ENCODE measurements at places on chromosomes 5 and 9.
A peak's percentile ranks its signal among the peaks of the same experiment; 100 is the strongest.

GRCh38 chr5:178466342-178466741 is 123.9 kb downstream of the COL23A1 start:
- DNase-seq, result no peak

DNA sequence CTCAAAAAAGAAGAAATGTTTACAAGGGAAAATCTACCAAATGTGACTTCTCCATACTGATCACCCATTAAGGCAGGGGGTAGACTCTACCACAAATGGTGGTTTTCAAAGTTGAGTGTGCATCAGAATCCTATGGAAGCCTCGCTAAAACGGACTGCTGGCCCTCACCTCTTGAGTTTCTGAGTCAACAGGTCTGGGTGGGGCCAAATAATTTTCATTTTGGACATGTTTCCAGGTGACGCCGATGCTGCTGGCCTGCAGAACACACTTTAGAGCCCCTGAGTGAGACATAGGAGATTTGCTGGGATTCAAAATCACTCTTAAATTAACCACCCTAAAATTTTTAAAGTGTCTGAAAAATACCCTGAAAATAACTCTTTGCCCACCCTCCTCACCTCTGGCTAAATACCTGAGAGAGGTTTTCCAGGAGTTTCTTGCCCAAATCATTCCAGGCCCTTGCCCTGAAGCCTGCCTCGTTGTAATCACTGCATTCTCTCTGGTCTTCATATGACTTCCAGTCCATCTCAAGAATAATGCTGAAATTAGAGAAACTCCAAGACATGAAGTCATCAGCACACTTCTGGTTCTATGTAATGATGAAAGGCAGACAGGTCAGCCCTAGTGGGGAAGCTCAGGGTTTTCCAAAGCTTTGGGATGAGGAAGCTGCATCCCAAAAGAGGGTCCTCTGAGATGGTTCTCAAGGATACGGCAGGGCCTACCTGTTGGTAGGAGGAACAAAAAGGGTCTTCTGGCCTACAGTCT is 18.2 kb downstream of the C9orf152 start:
- DNase-seq, result no peak

DNA sequence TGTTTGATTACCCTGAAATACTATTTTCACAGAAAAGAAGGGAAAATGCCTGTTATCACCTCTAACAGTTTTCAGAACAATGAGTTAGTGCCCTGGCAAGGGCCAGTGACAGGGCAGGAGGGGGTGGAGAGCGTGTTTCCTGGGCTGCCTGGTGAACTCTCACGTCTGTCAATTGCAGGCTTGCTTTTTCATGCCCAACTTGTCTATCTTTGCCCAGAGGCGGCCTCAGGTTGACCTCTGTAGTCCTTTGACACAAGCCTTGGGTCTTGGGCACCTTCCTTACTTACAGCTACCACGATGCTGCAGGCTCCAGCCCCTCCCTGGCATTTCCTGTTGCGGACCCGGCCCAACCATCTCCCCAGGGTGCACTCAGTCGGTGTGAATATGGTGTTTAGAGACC is 2.2 kb upstream of the CEL start:
- DNase-seq, result no peak

DNA sequence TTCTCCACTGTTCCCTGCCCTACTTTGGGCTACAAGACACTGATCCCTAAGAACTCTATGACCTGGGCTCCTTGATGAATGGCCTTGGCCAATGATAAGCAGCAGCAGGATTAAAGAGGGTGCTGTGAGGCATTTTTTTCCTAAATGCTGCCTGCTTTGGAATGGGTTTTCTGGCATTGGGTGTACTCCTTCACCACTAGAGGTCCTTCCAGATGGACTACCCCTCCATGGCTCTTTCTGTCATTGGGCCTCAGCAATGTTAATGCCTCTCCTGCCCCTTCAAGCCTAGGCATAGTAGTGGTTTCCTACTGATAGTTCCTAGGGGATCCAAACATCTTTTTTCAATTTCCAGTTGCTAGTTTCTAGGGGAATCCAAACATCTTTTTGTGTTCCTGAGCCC is 319.3 kb upstream of the RPS23 start:
- no peak for DNase-seq

- no peak for DNase-seq
Observed at GRCh38 chr5:155665361-155665760, 651.8 kb downstream of the KIF4B start.

DNA sequence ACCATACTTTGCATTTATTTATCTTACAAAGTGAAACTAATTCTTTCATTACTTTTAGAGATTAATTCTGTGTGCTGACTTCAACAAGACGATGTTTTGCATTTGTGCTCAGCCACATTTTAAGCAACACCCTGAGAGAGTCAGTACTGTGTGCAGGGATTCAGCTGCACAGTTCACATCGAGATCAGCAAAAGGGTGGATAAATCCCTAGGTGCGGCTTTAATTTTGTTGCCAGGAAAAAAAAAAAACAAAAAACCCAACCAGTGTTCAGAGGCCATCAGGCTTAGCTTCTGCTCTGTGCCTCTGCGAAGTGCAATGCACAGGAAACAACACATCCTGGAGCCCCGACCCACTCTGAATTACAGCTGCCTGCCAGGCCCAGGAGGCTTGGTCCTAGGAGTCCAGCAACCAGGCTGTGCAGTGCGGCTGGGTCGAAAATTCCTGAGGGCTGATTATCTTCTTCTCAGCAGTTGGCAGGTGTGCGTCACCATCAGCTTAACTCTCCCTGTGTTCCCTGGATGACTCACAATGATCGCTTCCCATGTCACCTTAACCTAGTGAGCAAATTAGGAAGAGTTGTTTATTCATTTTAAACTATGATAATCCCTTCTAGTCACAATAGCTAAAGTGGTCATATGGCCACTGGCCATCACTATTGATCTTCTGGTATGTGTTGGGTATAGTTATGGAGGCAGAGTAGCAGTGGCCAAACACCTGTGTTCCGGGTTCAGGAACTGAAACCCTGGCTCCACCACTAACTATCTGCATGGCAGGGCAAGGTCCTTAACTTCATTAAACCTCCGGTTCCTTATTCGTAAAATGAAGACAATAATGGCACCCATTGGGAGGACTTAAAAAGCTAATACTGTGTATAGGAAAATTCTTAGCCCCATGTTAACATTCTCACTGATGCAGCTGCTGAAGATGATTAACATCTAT is 31.2 kb upstream of the NDUFB6 start:
- no peak for DNase-seq

DNA sequence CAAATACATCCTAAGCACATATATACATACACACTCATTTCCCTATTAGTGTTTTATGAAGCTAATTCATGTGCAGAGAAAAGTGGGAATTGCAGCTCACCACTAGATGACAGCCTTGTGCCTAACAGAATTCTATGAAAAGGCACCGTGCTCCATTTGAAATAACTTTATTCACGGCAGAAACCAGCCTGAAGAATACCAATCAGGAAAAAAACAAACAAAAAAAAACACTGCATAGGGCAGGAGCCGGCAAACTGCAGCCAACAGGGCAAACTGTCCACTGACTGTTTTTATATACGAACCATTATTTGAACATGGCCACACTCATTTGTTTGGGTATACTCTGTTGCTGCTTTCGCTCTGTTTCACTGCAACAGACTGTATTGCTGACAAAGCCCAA is 33.6 kb downstream of the ERMP1 start:
- DNase-seq, result no peak

- DNase-seq, result no peak
Observed at GRCh38 chr5:19751326-19751725, 236.7 kb downstream of the CDH18 start.

GRCh38 chr9:119175581-119175980 is 193.7 kb downstream of the BRINP1 start:
- DNase-seq, result no peak

DNA sequence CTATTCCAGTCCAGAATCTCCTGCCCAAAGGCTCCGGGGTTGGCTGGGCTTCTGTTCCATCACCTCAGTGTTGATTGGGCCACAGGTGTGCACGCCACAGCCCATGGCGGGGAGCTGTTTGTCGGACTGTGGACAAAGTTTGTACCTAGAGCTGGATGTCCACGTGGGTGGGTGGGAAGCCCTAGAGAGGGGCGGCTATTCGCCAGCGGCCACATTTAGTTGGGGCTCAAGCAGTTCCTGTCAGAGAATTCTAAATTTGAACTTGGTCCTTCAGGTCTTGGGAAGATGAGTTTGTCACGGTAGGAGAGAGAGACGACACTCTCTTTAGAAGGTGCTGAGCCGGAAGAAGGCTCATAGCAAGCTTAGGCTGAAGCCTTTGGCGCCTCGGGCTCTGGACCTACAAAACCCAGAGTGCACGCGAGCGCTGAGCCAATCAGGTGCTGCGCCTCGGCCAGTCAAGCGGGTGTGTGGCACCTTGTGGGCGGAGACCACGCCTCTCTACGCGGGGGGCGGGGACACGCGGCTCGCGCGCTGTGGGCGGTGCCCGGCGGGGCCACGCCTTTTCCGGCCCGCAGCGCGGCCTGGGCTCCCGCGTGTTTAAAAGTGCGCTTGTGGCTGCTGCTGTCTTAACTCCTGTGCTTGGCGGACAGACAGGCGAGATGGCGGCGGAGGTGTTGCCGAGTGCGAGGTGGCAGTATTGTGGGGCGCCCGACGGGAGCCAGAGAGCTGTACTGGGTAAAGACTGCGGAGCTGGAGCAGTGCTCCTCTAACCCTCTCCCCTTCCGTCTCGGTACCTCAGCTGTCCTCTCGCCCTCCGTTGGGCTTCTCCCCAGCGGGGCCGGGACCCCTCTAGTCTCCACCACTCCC is at the start of gene POLR1E:
POLR1E (plus strand) TSS at position 560 of the 867 bp plus-strand sequence; CDS start at position 660, 100 bp downstream.
- peak; percentile 94 for DNase-seq

DNA sequence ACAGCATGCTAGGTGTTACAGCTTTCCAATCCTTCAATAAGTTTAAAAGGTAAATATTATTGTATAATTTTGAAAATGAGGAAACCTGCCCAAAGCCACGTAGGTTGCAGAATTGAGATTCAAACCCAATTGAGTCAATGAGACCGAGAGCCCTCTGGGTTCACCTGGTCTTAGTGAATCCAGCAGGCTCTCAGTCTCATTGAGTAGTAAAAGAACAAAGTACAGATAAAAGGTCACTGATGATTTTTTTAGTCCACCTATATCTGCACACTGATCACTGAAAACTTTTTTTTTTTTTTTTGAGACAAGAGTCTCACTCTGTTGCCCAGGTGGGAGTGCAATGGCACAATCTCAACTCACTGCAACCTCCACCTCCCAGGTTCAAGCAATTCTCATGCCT is 27.2 kb downstream of the PLPP1 start:
- no peak for DNase-seq

GRCh38 chr5:152551061-152551460 is 146.0 kb upstream of the NMUR2 start:
- DNase-seq, result no peak

- no peak for DNase-seq
Observed at GRCh38 chr5:40288800-40289485, 390.8 kb upstream of the PTGER4 start.

DNA sequence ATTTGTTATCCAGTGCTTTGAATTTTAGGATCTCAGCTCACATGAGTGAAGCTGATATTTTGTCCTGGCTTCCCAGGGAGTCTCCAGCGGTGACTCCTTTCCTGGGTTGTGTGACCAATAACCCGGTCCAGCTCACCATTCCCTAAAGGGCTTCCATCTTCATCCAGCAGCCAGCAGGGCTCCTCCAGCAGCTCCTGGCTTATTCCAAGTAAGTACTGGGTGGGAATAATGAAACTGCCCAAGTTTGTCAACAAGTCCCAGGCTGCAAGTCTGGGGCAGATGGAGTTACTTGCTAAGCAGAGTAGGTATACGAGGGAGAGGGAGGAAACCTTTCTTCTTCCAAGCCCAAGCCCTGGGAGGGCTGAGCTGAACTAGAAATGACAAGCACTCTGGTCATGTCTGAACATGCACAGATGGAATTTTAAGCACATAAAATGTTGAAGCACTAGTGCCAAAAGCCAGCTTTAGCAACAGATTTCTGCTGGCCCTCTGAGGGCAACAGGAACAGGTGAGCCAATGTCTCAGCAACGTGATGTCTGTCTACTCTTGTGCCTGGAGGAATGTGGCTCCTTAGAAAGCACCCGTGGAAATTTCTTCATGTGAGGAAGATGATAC is 153.7 kb upstream of the DAPK1 start:
- no peak for DNase-seq

DNA sequence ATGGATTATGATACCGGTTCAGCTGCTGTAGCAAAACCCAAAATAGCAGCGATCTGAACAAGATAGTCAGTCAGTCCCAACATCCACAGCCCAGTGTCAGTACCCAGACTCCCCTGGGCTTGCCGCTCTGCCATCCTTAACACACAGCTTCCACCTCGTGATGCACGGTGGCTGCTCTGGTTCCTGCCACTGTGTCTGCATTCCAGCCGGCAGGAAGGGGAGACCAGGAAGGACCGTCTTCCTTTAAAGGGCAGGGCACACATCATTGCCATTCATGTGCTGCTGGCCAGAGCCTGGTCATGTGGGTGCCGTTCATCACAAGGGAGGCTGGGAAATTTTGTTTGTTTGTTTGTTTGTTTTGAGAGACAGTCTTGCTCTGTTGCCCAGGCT is 131.0 kb upstream of the IER5L start:
- DNase-seq, result no peak

DNA sequence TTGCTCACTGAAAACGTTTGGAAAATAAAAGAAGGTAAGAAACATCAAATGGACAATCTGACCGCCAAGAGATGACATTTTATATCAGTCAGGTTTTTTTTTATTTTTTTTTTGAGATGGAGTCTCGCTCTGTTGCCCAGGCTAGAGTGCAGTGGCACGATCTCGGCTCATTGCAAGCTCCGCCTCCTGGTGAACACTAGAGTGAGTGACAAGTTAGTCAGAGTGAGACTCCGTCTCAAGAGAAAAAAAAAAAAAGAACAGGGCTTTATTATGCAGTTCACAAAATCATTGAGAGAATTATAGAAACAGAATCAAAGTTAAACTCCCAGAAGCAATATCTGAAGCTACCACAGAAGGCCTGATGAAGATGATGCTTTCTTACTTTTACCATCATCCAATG is 70.1 kb downstream of the DTWD2 start:
- DNase-seq, result no peak

- no peak for DNase-seq
Observed at GRCh38 chr9:85359161-85359560, 382.6 kb downstream of the AGTPBP1 start.

GRCh38 chr5:14489643-14490042 is 91.9 kb upstream of the OTULINL start:
- DNase-seq, result no peak

GRCh38 chr5:122713041-122713440 is 61.8 kb upstream of the SNX2 start:
- DNase-seq, result no peak

DNA sequence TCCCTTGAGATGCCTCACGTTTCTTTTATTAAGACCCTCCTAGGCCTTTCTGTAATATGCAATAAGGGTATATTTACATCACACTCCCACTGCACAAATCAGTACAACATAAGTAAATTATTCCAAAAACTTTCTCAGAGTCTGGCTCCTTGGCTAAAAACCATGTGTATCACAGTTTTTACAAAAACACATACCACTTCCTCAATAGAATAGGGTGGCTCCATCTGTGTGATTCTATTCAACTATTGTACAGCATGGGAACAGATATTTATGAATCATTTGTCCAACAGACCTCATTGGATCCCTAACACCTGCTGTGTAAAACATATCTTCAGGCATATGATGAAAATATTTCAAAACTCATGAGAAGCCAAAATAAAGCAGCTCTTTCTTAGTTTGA is 502.7 kb downstream of the EFNA5 start:
- no peak for DNase-seq

GRCh38 chr5:132692632-132692967 is 18.8 kb downstream of the IL4 start:
- DNase-seq, result no peak
